Muscle of leg (tissue), 16 donors: ENCODE measurements at places on chromosomes 13 and 19. TPM values are rescaled to one million over a fixed set of nuclear protein-coding genes. Genes with fewer than 3 reads are reported as not detected.

CGB3 gene
- 0.22 TPM for total RNA-seq

SPART gene
- total RNA-seq: 78.7 TPM

INSL3 gene
- total RNA-seq: not detected

CYP2S1 gene
- 0.09 TPM for total RNA-seq

SPINT2 gene
- total RNA-seq: 2.6 TPM

GSX1 gene
- not detected for total RNA-seq

CCDC8 gene
- total RNA-seq: 73.9 TPM

C13orf42 gene
- 0.09 TPM for total RNA-seq

LILRB3 gene
- total RNA-seq: 1.4 TPM

ZIC2 gene
- not detected for total RNA-seq

FXYD3 gene
- 0.35 TPM for total RNA-seq

MAP4K1 gene
- 0.89 TPM for total RNA-seq

URAD gene
- total RNA-seq: not detected

CEACAM8 gene
- total RNA-seq: 0.04 TPM

KLK5 gene
- total RNA-seq: not detected

FGF9 gene
- total RNA-seq: 6.2 TPM

SH2D3A gene
- total RNA-seq: 0.13 TPM

CGB8 gene
- total RNA-seq: 0.31 TPM

PTH2 gene
- not detected for total RNA-seq

KLK2 gene
- total RNA-seq: not detected

SIGLEC5 gene
- 0.13 TPM for total RNA-seq

LAIR1 gene
- total RNA-seq: 5.3 TPM

NAPSA gene
- 0.40 TPM for total RNA-seq

SIRT6 gene
- total RNA-seq: 6.0 TPM

RANBP3 gene
- 29.2 TPM for total RNA-seq

OR10H1 gene
- total RNA-seq: not detected

ZNF497 gene
- 2.2 TPM for total RNA-seq

TMEM255B gene
- total RNA-seq: 1.9 TPM

ZIM2 gene
- 4.6 TPM for total RNA-seq

LCP1 gene
- total RNA-seq: 8.6 TPM

PPM1N gene
- 0.18 TPM for total RNA-seq

FUT3 gene
- 0.09 TPM for total RNA-seq

B3GNT8 gene
- 0.93 TPM for total RNA-seq

SYNE4 gene
- total RNA-seq: 0.18 TPM

SOX1 gene
- total RNA-seq: 0.04 TPM

LAIR2 gene
- not detected for total RNA-seq

SIGLECL1 gene
- total RNA-seq: not detected

MAP3K10 gene
- total RNA-seq: 4.2 TPM

IZUMO2 gene
- total RNA-seq: not detected

GPI gene
- total RNA-seq: 94.0 TPM
